NCI-H748 treated with DMSO at 0.1 percent for 48 hours (cell line): ENCODE measurements at places on chromosomes 4 and X.

- peak; percentile 61 for DNase-seq
These were observed 60.8 kb downstream of the PCDH18 start for GRCh38 chr4:137471461-137471860.

GRCh38 chr4:174826660-174827059 lies 2.4 kb downstream of the GLRA3 start:
- DNase-seq, result no peak

- DNase-seq, result peak; percentile 49
These were observed 667.6 kb downstream of the PCDH18 start for GRCh38 chr4:136864604-136865185.

- DNase-seq, result peak; percentile 18
These were observed 42.9 kb downstream of the AFF1 start for GRCh38 chr4:86977621-86978184.

DNA sequence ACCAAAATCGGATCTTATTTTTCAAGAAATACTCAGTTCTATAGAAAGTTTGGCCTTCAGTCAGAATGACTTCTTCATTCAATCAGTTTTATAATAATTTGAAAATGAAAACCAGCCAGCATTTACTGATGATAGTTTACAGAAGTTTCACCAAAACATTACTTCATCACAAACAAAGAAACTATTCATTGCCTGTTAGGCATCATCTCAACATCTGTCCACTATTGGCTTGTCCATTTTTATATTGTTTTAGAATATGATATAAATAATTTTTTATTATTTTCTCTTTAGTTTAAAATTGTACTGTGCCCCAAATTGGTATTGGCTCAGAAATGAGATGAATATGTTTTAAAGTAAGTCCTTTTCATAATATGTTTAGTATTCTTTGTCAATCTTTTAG lies 38.4 kb downstream of the FAT4 start:
- no peak for DNase-seq

- no peak for DNase-seq
These were observed 167.4 kb downstream of the GABRB1 start for GRCh38 chr4:47198791-47199190.
